ENCODE measurements at places on chromosomes 4 and X. TPM values are rescaled to one million over a fixed set of nuclear protein-coding genes. Genes with fewer than 3 reads are reported as not detected.

GAR1 gene
- total RNA-seq, result 3.3 TPM

FRMD7 gene
- total RNA-seq, result not detected

AREG gene
- total RNA-seq, result 2.7 TPM

STK32B gene
- not detected for total RNA-seq

TCEAL9 gene
- total RNA-seq, result 5.0 TPM
